Activated CD4-positive, alpha-beta T cell treated with anti-CD3 and anti-CD28 coated beads, Interleukin-2, amount 10 ng/mL, durations not matched to agents 24 days and 14 days (primary cell): ENCODE measurements at places on chromosomes 4 and X. TPM values are rescaled to one million over a fixed set of nuclear protein-coding genes. Genes with fewer than 3 reads are reported as not detected.

The STX18 gene
- 28.7 and 35.6 TPM in 2 replicates for total RNA-seq

The PAGE4 gene
- total RNA-seq = not detected in 2 replicates

The EDA gene
- 1.2 and 1.8 TPM in 2 replicates for total RNA-seq

The HTN3 gene
- not detected in 2 replicates for total RNA-seq

The PABPC4L gene
- total RNA-seq = not detected in 2 replicates

The STK32B gene
- not detected in 2 replicates for total RNA-seq

The TEX11 gene
- not detected in 2 replicates for total RNA-seq

The MBNL3 gene
- total RNA-seq = 12.2 and 15.4 TPM in 2 replicates

The FREM3 gene
- total RNA-seq = not detected in 2 replicates

The MXRA5 gene
- not detected in 2 replicates for total RNA-seq

The CT45A10 gene
- total RNA-seq = not detected in 2 replicates

The FAM9B gene
- total RNA-seq = not detected in 2 replicates

The RAB33A gene
- 20.6 and 21.0 TPM in 2 replicates for total RNA-seq

The TASL gene
- 4.2 and 5.1 TPM in 2 replicates for total RNA-seq

The IL21 gene
- 93.8 and 95.3 TPM in 2 replicates for total RNA-seq
